Naive thymus-derived CD8-positive, alpha-beta T cell (primary cell): ENCODE measurements at places on chromosomes 7 and 10. TPM values are rescaled to one million over a fixed set of nuclear protein-coding genes. Genes with fewer than 3 reads are reported as not detected.

Gene TSPAN12
- total RNA-seq = not detected

Gene HOXA5
- not detected for total RNA-seq

Gene LHPP
- 26.5 TPM for total RNA-seq

- H3K27me3 ChIP-seq = no peaks in the 10 kb centered on the region
- no peak for DNase-seq
- no peak overlapping the region for H3K4me3 ChIP-seq
- no peak overlapping the region for H3K27ac ChIP-seq
Measured at GRCh38 chr10:62618054-62618453, 186.5 kb upstream of the ADO start.

DNA sequence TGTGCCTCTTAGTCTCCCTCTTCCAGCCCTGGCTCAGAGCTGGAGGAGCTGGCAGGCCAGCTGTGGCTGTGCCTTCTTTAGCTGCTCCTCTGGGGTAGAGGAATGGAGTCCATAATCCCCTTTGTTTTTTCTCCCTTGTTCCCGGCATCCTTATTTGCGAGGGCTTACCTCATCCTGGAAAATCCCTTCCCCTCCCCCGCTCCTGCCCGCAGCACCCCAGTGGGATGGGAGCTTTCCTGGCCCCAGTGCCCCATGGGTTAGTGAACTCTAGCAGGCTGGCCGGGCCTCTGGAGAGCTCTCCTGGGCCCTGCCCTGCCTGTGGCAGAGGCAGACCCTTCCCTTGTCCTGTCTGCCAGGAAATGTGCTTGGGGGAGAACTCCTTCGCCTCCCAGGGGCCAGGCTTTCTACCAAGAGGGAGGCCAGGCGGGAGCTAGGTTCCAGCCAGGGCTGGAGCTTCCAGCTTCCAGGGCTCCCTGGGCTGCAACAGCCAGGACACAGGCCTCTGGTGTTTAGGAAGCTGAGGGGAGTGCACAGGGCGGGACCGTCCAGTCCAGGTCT is 16.5 kb upstream of the TRIM8 start:
- no peaks in the 10 kb centered on the region for H3K36me3 ChIP-seq
- no peak for DNase-seq
- H3K4me3 ChIP-seq = no peak overlapping the region
- H3K4me1 ChIP-seq = peaks cover 20% of the 10 kb centered on the region
